ENCODE measurements at places on chromosomes 16 and 17.

- peaks cover 28% of the 10 kb centered on the region for H3K4me1 ChIP-seq
- DNase-seq, result peak; percentile 60
- no peak overlapping the region for H3K4me3 ChIP-seq
Measured at GRCh38 chr17:42706732-42707131, 24.4 kb downstream of the CNTNAP1 start.

DNA sequence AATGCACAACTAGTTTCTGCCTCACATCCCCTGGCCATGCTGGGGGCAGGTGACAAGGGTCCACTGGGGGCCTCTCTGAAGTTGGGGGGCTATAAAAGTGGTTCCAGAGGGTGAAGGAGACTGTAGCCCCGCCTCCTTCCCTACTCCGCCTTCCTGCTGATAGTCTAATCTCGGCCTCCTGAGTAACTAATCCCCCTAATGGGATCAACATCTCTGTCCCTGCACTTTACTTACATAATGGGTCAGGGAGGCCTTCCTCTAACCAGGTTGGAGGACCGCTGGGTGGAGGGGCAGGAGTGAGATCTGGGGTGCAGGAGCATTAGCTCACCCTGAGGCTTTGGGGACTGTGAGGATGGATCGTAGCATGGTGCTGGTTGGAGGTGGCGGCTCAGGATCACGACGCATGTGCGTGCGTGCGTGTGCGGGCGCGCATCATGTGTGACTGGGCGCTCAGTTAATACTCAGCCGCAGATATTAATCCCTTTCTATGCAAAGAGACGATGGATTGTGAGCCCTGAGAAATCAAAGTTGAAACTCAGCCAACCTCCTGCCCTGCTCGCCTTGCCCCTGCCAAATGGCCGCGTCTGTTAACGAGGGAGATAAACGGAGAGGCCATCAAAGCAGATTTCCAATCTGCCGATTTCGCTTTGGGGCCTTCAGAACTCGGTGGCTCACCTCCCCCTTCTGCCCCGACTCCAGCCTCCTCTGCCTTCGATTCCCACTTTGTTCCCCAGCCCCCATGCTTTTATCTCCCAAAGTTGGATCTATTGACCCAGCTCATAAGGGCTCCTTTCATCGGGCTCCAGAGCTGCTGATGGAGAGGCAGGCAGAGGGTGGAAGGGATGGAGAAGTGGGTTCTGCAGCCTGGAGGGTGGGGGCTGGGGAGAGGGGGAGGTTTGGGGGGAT is 107.3 kb downstream of the SDK2 start:
- peaks cover 10% of the 10 kb centered on the region for H3K27me3 ChIP-seq
- no peak for DNase-seq
- H3K36me3 ChIP-seq, result no peaks in the 10 kb centered on the region
- H3K4me3 ChIP-seq, result no peak overlapping the region

- peaks cover 3% of the 10 kb centered on the region for H3K4me1 ChIP-seq
- peaks cover 32% of the 10 kb centered on the region for H3K36me3 ChIP-seq
- H3K27me3 ChIP-seq, result no peaks in the 10 kb centered on the region
- no peak for DNase-seq
Measured at GRCh38 chr17:57396511-57396921, 140.2 kb downstream of the MSI2 start.

DNA sequence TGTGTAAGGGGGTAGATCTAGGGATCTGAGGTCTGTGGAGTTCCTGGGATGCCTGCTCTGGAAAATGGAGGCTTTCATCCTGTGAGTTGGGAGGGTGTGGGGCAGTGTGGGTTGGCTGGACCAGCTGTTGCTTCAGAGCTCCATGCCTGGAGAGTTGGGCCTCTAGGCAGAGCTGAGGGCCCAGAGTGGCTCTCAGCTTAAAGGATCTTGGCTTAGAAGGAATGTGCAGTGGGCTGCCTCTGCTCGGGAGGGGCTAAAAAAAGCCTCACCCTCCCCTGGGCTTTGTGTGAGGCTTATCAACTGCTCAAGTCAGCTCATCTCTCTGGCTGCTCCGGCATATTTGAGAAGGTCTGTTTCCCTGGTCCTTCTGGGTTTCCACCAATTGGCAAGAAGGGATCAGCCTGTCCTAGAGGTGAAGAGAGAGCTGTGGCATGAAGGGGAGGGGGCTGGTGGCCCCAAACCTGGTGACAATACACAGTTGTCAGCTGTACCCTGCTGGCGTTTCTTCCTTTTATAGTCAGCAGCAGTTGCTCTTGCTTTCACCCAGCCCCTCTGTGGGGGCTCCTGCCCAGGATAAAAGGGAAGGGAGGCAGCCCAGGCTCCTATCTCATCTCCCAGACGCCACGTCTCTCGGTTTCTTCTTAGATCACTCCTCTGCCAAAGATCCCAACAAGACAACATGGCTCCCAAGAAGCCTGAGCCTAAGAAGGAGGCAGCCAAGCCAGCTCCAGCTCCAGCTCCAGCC is at the start of gene MYL4:
Gene MYL4, plus strand, starts transcription at position 605 of the 745 bp plus-strand sequence. Its CDS starts 75 bp downstream, at position 680.
- H3K4me3 ChIP-seq, result no peak within 1 kb of the TSS
- DNase-seq, result no peak
- no peaks in the 10 kb centered on the region for H3K36me3 ChIP-seq
- no peak within 1 kb of the TSS for H3K27ac ChIP-seq
- H3K27me3 ChIP-seq, result peaks cover 34% of the 10 kb centered on the region

- peaks cover 4% of the 10 kb centered on the region for H3K27me3 ChIP-seq
- H3K4me1 ChIP-seq, result no peaks in the 10 kb centered on the region
- no peak for DNase-seq
- H3K4me3 ChIP-seq, result no peak overlapping the region
- H3K36me3 ChIP-seq, result no peaks in the 10 kb centered on the region
Measured at GRCh38 chr17:55822028-55822427, 71.2 kb downstream of the PCTP start.

DNA sequence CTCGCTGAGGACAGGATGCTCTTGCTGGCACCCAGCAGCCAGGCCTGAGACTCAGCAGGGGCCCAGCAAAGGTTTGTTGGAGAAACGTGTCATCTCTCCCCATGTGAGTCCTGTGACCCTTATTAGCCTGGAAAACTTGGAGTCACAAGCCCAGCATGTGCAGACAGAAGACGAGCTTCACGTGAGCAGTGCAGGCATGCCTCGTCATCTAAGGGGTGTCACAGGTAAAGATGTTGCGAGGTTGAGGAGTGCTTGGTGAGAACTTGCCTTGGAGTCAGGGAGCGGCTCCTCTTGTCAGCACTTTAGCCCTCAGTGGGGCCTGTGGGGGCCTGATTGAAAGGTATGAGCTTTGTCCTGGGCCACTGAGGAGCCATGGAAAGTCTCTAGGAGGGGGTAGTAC is 2.1 kb upstream of the CTRL start:
- H3K27me3 ChIP-seq, result no peaks in the 10 kb centered on the region
- H3K4me3 ChIP-seq, result no peak overlapping the region
- peaks cover 33% of the 10 kb centered on the region for H3K36me3 ChIP-seq
- H3K27ac ChIP-seq, result peak overlapping the region; percentile 64
- no peak for DNase-seq

DNA sequence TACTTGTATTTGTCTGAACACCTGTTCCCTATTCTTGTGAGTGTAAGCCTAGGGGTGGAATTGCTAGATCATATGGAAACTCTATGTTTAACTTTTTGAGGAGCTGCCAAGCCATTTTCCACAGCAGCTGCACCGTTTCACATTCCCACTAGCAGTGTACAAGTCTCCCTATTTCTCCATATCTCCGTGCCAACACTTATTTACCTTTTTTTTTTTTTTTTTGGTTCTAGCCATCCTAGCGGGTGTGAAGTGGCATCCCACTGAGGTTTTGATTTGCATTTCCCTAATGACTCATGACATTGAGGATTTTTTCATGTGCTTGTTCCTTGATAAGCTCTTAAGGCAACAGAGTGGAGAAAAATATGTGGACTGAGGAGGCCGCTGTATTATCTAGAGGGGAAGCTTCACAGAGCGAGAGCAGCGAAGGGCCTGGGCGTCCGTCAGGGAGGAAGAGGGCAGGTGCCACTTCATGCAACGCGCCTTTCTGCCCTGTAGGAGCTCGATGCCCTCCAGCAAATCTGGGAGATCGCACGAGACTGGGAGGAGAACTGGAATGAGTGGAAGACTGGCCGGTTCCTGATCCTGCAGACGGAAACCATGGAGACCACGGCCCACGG is 50.0 kb downstream of the DNAH2 start:
- no peak overlapping the region for H3K4me3 ChIP-seq
- no peaks in the 10 kb centered on the region for H3K4me1 ChIP-seq
- DNase-seq, result no peak
- H3K36me3 ChIP-seq, result no peaks in the 10 kb centered on the region
- H3K27ac ChIP-seq, result no peak overlapping the region

DNA sequence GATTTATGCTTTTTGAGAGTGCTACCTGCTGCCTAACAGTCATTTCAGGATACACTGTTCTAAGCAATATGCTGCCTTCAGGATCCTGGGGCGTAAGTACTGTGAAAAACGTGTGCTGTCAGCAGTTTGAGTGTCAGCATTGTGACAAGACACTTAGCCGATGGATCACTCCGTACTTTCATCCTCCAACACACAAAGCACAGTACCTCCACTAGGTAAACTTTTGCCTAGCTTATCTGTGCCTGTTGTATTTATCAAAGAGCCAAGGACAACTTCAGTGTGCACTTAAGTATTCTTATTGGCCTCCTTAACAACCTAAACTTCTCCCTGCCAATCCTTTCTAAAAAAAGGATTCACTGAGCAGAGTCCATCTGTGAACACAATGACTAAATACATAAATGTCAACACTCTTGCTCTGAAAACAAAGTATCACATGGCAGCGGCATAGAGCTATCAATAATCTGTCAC is 33.8 kb upstream of the PHLPP2 start:
- H3K36me3 ChIP-seq, result peaks cover 49% of the 10 kb centered on the region
- DNase-seq, result no peak
- H3K4me3 ChIP-seq, result no peak overlapping the region
- H3K27ac ChIP-seq, result no peak overlapping the region
- no peaks in the 10 kb centered on the region for H3K4me1 ChIP-seq

- no peaks in the 10 kb centered on the region for H3K36me3 ChIP-seq
- H3K27me3 ChIP-seq, result peaks cover 5% of the 10 kb centered on the region
- DNase-seq, result no peak
- no peaks in the 10 kb centered on the region for H3K4me1 ChIP-seq
- no peak overlapping the region for H3K27ac ChIP-seq
- H3K4me3 ChIP-seq, result no peak overlapping the region
Measured at GRCh38 chr16:57115168-57115513, 22.8 kb downstream of the CPNE2 start.

All from activated naive CD4-positive, alpha-beta T cell treated with anti-CD3 and anti-CD28 coated beads, Interleukin-2, amount 10 ng/mL, durations not matched to agents 7 days and 5 days (primary cell).